ENCODE measurements at places on chromosomes 2 and 18.

GRCh38 chr2:222272446-222273015, 26.3 kb downstream of the PAX3 start:
- no peak for DNase-seq

DNA sequence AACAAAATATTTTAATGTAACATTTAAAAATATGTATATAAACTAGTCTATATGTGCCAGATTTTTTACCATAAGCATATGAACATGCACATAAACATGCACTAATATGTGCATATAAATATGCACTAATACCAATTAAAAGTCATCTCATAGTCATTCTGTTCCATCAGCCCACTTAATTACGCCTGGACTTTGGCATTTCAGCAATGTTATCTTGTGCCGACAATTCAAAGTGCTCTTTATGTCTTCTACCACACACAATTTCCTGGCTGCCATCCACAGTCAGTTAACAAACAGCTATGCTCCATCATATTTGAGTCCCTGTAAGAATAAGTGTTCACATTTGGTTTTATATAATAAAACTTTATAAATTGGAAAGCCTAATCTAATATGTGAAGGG, 92.6 kb upstream of the TSPYL6 start:
- no peak for DNase-seq

- DNase-seq, result no peak
Measured at GRCh38 chr18:79637921-79638909, 41.4 kb upstream of the CTDP1 start.

DNA sequence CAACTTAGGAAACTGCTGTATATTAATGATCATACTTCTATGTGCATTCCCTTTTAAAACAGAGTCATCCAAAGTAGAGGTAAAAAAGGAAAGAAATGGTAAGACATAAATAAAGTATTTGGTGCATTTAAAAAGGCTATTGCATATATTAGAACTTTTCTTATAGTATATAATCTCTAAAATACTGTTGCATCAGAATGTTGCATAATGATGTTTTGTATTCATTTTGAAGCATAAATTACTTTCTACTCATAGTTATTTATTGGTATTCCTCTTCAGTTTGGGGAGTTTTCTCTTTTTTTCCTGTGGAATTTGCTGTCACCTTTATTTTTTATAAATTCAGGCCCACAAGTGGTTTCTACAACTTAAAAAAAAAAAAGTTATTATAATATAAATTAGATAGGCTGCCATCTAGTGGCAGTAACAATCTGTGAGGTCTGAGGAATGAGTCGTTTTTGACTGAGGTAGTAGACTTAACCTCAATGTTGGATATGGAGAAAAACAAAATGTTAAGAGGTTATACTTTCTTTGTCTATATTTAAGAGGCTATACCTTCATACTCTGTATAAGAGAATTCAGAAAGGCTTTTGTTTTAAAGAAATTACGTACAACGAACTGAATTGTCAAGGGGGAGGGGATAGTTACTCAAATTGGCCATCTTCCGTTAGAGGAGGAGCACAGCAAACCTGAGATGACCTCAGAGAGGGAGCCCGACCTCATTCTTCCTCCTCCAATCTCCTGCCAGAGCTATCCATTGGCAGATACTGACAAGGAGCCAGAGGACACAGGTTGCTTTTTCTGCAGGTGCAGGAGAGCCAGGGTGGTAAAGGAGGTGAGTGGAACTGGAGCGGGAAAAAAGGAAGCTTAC, 23.8 kb downstream of the ANKAR start:
- peak; percentile 74 for DNase-seq

- no peak for DNase-seq
Measured at GRCh38 chr2:6068429-6068828, 376.2 kb downstream of the SOX11 start.

DNA sequence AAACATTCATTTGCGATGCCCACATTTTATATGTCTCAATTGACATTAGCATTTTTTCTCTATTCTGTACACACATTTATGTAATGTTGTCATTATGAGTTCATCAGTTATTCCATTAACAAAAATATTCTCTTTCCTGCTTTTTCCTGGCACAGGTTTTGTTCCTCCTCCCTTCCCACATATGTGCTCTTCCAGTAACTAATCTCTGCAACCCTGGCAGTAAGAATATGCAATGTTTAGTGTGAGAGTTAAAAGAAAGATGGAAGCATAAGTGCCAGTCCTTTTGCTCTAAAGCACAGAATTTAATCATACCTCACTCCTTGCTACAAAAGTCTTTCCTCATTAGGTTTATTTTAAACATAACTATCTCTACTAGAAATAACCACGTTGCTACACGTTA, 155.8 kb upstream of the ERBB4 start:
- DNase-seq, result no peak

- no peak for DNase-seq
Measured at GRCh38 chr18:25001803-25002202, 350.2 kb downstream of the ZNF521 start.

DNA sequence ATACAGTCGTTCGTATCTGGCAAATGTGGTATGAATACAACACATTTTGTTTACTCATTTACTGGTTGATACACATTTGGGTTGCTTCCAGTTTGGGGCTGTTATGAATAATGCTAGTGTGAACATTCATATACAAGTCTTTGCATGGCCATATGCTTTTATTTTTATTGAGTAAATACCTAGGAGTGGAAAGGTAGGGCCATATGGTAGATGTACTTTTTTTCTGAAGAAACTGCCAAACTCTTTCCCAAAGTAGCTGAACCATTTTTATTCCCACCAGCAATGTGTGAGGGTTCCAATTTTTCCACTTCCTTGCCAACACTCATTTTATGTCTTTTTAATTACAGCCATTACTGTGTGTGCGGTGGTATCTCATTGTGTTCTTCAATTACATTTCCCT, 496.2 kb upstream of the NRXN1 start:
- DNase-seq, result no peak

DNA sequence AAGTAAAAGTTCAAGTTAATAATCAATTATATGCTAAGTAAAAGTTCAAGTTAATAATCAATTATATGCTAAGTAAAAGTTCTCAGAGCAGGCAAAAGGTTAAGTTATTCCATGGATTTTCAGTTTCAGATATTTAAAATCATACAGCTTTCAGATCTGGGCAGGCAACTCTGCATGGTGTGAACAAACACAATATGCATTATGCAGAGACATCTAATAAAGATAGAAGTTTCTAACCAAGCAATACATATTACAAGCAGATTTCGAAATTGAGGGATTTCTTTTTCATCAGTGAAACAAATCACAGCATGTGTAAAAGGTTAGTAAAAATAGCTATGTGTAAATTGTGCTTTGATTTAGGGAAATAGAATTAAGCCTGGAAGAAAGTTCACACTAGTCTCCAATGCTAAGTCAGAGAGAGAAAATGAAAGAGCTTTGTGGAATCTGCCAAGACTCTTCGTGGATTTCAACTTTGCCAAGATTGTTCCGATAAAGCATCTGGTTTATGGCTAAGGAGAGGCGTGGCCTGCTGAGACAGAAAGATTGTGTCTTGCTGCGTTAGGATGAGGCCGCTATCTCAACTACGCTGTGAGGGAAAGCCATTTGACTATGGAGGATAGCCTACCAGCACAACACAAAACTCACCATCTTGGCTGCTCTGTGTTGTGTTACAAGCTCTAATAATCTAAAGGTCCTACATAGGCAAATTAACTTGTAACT, 60.1 kb upstream of the SLC16A14 start:
- no peak for DNase-seq

DNA sequence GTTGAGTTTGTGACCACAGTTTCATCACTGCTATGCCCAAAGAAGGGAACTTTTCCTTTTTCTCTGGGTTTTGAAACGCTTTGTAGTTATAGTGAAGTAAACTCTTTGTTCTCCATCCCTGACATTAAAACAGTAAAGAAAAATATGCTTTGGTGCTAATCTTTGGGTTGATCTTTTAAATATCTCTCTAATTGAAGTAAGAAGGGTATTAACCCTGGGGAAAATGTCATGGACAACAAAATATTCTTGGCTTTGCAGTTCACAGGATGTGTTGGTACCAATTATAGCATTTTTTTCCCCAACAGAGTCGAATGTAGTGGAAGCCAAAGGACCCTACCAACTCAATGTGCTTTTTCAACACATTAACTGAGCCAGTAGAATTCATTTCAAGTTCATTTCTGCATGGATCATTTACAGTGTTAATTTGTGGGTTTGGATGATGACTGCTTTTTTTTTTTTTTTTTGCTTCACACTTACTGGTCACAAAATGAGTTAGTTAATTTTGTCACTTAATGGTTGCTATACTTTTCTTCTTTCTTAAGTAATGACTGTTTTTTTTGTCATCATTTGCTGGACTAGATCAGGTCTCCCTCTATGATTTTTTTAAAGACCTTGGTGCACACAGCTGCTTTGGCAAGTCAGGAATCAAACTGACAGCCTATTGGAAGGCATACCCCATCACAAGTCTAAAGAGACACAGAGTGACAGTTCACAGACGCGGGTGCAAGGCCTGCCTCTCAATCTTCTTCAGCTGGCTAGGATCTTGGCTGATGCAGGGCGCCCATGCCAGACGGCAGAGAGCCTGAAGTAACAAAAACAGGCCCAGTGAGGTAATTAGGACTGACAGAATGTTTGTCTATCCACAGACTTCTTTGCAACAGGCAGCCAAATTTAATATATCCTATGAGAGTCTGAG, 98.8 kb upstream of the MMADHC start:
- no peak for DNase-seq

- no peak for DNase-seq
Measured at GRCh38 chr18:32764611-32765244, 8.1 kb downstream of the KLHL14 start.

DNA sequence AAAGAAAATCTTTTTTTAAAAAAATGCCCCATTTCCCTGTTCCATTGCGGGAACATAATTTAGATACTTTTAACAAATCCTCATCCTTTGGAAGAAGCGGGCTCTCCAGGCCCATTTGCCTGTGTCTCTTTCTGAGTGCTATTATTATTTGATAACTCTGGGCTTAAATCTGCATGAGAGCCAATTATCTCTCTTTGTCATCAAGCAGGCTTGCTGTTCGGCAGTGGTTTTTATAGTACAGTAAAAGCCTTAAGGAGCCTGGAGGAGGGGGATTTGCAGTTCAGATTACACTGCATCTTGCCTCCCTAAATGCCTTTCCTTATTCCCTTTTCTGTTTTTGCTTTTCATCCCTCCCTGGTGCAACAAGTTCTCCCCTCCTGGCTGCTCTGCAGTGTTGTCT, 50.6 kb downstream of the CELF4 start:
- DNase-seq, result no peak

GRCh38 chr2:19857806-19858205, 44.0 kb downstream of the TTC32 start:
- DNase-seq, result no peak

GRCh38 chr2:39623917-39624316, 41.8 kb upstream of the TMEM178A start:
- no peak for DNase-seq

GRCh38 chr2:16281451-16282335, 341.3 kb downstream of the MYCN start:
- peak; percentile 3 for DNase-seq

Measured in cerebellar nuclear complex (tissue), 1 donor.